ENCODE measurements at places on chromosomes 6 and 20.

- DNase-seq: no peak
Observed at GRCh38 chr6:79466207-79466834, 70.9 kb downstream of the LCA5 start.

DNA sequence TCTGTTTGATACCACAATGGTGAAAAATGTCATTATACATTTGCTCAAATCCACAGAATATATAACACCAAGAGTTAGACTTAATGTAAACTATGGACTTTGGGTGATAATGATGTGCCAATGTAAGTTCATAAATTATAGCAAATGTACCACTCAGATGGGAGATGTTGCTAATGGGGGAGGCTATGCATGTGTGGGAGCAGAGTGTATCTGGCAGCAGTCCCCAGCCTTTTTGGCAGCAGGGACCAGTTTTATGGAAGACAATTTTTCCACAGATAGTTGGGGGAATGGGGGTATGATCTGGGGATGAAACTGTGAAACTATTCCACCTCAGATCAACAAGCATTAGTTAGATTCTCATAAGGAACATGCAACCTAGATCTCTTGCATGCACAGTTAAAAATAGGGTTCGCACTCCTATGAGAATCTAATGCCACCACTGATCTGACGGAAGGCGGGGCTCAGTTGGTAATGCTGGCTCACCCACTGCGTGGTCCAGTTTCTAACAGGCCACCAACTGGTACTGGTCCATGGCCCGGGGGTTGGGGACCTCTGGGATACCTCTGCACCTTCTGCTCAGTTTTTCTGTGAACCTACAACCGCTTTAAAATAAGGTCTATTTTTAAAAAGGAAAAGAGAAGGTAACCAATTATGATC lies 8.0 kb downstream of the HLA-DQA1 start:
- DNase-seq: no peak

DNA sequence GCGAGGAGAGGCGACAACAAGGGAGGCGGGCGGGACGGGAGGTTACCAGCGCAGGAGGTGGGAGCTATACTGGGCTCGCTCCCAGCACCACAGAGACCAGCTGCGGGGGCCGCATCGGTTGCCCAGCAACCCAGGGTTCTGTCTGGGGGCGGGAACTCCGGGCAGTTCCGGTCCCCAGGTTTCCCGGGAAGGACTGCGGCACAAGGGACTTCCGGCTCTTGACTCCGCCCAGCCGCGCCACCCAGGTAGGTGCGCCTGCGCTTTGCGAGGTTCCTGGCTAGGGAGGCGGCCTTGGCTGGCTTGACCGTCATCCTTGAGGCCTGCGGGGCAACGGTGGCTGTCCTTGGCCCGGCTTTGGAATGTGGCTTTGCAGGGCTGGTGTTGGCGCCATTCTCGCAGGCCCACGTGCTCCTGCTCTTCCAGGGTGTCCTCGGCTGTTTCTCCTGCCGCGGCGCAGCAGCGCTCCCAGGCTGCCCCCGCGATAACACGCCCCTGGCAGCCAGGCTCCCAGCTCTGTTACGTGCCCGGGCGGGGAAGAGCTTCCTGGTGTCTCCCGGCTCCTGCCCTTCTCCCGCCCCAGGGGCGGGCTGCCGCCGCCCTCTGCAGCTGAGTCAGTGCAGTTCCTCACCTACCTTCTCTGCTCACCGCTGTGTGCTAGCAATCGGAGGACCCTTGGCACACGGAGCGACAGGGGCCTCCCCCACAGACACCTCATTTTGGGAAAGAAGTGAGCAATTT lies at the start of gene RSPH3:
Gene RSPH3 (minus strand): TSS at position 537 of the 738 bp plus-strand sequence. CDS start 652 bp downstream, outside the sequence.
- DNase-seq: peak; percentile 95

- no peak for DNase-seq
Observed at GRCh38 chr6:33426590-33427511, 7.0 kb downstream of the SYNGAP1 start.

DNA sequence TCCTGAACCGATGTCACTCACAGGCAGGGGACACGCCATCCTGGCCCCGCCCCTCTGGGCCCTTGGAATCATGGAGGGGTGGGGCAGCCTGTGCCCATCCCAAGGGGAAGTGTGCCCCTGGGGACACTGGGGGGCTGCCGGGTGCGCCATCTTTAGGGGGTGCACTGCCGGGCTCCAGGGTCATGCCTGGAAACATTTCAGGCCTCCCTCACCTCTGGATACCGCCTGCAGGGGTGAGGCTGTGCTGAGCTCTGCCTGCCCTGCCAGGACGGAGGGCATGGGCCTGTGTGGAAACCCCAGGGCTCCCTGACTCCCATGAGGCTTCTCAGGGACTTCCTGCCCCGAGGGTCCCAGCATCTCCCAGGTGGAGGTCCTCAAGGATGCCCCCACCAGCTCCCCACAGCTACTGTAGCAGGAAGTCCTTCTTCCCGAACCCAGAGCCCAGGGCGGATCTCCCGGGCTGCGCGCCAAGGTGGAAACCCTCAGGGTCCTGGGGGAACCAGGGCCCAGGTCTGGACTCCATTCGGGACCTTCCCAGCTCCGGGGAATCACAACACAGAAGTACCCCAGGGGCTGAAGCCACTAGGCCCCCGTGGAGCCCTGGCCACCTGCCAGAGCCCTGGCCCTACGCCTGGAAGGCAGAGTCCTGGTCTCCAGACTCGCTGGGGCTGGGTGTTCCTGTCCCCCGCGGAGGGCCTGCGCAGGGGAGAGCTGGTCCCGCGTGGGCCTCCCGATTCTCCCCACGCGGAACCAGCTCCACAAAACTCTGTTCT lies 15.6 kb downstream of the CHRNA4 start:
- DNase-seq: no peak

DNA sequence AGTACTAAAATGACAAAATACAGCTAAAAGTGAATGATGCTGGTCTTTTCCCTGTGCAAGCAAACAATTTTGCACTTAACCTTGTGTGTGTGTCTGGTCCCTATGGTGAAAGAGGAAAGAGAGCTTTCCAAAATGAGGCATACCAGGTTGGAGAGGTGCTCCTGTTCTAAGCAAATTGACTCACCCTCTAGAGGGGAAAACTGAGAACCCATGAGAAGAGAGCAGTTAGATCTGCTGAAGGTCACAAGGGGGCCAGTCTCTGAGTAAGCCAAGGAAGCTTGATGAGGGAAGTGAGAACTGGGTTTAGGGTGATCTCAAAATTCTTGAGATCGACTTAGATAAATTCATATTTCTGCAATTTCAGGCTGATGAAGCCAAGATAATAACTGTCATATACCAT lies 157.5 kb upstream of the TBX18 start:
- DNase-seq: no peak

DNA sequence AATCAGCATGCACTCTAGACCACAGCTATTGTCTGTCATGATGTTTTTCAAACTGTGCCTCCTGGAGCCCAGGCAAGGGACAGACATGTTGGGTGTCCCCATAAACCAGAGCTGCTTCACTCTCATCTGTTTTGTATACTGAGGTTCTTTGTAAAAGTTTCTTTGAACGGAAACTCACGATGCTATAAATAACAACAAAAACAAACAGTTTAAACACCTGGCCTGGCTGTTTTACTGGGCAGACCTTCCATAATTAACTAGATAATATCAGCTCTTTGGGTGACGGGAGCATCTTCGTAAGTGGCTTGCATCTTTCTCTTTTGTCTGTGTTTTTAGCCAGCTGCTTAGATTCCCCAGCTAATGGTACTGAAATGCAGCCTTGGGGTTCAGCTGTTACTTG lies 190.3 kb downstream of the ZDHHC14 start:
- DNase-seq: no peak

GRCh38 chr6:43276577-43277305 lies 21.3 kb upstream of the SLC22A7 start:
- no peak for DNase-seq

- no peak for DNase-seq
Observed at GRCh38 chr20:54123587-54124180, 50.1 kb downstream of the CYP24A1 start.

- no peak for DNase-seq
Observed at GRCh38 chr6:55399351-55399750, 72.1 kb downstream of the GFRAL start.

- no peak for DNase-seq
Observed at GRCh38 chr20:30963591-30963990, 293.9 kb upstream of the DEFB115 start.

- no peak for DNase-seq
Observed at GRCh38 chr6:37785002-37785662, 34.4 kb upstream of the ZFAND3 start.

DNA sequence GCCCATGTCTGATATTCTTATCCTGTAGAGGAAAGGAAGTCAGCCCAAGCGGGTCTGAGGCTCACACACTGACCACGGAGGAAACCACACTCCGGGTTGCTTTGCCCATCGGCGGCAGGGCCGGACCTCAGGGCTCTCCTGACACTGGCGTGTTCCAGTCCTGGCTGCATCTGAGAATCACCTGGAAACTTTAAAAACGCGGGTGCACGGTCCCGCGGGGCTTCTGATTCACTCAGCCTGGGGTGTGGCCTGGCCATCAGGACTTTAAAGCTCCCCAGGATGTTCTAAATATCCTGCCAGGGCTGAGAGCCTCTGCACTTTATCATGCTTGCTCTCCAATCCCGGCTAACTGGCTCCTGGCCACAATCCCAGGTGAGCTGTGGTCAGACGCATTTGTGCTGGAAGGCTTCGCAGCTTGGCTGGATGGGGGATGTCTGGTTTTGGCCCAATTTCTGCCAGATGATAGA lies 47.7 kb upstream of the DACT2 start:
- no peak for DNase-seq

GRCh38 chr6:22083119-22083518 lies 213.7 kb downstream of the PRL start:
- no peak for DNase-seq

DNA sequence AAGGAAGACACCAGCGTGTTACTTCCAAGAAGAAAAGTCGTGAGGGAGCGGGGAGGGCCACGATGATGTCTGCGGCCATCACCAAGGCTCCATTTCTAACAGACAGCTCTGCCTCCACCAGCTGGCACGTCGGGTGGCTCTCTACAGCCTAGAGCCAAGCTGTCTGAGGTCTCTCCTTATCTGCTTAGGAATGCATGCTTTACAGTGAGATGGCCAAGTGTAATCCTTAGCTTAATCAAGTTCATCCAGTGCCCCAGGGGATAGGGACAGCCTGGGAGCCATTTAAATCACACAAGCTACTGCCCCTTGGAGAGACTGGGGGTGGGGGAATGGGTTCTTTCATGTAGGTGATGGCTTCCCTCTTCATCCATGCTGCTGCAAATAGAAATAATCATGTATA lies 213.8 kb upstream of the CST7 start:
- no peak for DNase-seq

- no peak for DNase-seq
Observed at GRCh38 chr6:166277892-166278578, 30.2 kb downstream of the PRR18 start.

DNA sequence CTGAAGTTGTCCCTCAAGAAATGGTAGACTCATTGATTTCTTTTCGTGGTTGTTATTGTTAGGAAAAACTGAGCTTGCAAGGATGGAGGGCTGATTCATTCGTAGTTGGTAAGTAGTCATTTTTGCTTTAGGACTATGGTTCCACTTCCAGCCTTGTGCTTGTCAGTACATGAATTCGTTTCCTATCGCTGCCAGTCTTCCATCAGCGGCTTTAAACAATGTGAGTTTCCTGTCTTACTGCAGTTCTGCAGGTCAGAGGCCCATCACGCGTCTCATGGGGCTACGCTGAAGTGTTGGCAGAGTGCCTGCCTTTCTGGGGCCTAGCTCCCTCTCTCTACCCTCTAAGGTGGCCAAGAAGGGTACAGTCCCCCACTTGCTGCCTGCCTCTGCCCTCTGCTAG lies 11.4 kb upstream of the MDFI start:
- DNase-seq: no peak

DNA sequence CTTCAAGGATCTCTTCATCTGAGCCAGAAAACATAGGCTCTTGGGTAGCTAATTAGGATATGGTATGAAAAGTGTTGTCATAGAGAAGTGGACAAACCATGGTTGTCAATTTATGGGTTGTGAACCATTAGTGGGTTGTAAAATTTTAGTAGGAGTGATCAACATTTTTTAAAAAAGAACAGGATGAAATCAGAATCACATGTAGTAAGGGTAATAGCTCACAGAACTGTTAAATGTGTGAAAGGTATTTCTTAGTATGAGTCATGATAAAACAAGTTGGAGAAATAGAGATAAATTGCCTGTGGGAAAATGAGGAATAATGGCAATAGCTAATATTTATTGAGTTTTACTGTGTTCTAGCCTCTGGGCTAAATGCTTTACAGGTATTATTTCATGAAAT lies 113.4 kb downstream of the MAP3K4 start:
- no peak for DNase-seq

DNA sequence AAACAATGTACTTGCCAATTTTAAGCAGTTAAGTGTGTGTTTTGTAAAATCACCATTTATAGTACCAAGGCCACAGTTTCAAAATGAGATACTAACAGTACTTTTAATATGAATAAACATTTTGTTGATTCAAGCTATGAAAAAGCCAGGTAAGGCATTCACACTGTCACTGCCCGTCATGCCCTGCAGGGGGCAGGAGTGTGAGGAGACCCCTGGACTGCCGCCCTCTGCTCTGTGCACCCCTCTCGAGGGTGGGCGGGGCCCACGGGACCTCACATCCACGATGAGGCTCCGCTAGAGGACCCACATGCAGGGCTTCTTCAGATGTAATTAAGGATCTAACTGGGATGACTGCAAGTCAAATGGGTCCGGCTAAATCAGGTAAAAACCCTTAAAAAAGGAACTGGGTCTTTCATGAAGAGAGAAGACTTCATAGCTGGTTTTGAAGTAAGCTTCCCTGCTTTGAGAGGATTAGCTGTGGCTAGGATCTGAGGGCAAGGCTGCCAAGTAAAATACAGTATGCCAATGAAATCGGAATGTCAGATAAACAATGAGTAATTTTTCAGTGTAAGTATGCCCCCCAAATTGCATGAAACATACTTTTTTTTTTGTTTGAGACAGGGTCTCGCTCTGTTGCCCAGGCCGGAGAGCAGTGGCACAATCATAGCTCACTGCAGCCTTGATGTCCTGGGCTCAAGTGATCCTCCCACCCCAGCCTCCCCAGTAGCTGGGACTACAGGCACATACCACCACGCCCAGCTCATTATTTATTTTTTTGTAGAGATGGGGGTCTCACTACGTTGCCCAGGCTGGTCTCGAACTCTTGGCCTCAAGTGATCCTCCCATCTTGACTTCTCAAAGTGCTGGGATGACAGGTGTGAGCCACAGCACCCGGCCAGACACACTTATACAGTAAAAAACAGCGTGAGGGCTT lies 18.7 kb downstream of the DIDO1 start:
- DNase-seq: no peak

DNA sequence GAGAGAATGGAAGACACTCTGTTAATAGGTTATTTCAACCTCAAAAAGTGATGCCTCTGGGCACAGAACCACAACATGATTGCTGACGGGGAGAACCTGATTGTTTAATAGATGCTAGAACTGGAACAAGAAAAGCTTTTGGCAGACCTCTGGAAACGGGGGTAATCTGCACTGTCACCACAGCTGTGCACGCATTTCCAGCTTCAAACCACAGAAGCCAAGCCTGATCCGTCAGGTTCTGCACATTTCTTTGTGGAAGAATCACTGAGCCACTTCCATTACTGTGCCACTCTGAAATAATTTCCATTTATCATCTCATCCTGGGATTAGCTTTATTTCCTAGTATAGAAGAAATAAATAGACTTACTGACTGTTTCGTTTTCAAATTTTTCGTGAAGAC lies 309.3 kb downstream of the FARS2 start:
- DNase-seq: no peak

Measured in gastrocnemius medialis (tissue), 4 donors.